HEK293T (cell line): ENCODE measurements at places on chromosomes 5 and 9.
A peak's percentile ranks its signal among the peaks of the same experiment; 100 is the strongest.

- DNase-seq = no peak
Measured at GRCh38 chr9:80242022-80242421, 670.3 kb downstream of the TLE4 start.

- no peak for DNase-seq
Measured at GRCh38 chr9:136712690-136713544, 545 bp downstream of the DIPK1B start.

GRCh38 chr5:115351356-115352195 is 55.1 kb upstream of the CCDC112 start:
- DNase-seq = no peak

DNA sequence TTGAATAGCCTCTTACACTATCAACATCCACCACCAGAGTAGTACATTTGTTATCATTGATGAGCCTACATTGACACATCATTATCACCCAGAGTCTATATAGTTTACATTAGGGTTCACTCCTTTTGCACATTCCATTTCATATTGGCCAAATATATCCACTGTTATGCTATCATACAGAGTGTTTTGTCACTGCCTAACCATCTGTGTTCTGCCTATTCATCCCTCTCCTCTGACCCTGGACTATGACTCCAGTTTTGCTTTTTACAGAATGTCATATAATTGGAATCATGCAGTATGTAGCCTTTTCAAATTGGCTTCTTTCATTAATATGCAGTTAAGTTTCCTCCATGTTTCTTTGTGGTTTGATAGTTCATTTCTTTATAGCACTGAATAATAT is 904.7 kb downstream of the TLE1 start:
- no peak for DNase-seq

DNA sequence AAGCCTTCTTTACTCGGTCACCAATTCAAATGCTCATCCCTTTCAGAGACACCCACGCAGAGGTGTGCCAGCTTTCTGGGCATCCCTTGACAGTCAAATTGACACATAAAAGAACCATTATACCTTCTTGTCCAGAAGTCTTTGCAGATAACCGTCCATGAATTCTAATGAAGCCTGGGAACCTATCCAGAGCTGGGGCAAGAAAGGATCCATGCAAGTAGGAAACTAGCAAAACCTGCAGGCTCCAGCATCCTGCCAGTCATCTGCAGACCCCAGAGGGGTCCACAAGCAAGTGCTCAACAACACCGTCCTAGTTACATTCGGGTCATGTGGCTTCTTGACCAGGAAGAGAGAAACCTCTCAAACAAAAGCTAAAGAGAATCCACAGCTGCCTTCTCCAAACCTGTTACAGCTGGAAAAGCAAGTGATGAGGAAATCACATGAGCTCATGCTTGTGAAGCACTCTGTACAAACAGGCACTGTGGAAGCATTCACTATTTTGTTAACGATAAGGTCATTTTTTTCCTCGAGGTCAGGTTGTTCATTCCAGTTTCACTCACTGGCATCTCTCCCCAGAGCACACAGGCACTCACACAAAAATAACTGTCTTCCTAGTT is 80.2 kb upstream of the DMRT1 start:
- no peak for DNase-seq

- no peak for DNase-seq
Measured at GRCh38 chr9:133769511-133770075, 31.4 kb upstream of the SARDH start.

DNA sequence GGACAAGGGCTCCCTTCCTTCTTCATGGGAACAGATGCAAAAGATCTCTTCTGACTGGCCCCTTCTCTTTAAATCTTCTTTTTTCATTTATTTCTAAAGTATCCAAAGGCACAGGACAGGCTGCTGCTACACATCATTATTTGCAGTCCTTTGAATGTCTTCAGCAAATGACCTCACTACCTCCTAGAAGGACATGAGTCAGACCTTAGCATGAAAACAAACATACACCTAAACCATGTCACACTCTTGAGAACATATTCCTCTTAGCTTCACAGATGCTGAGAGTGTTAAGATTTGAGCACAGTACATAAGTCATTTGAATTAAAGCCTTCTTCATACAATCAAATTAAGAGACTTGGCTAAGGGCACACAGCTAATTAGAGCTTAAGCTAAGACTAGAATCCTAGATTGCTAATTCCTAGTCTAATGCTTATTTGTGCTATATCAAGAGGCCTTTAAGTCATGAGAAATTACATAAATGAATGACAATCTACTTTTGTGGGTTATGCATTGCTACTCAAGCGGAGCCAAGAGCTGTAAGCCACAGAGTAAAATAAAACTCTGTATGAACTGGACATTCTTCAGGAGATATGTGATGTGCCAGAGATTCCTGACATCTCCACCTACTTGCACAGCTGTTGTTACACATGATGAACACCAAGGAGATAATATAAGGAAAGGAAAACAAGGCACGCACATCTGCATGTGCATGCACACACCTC is 109.1 kb upstream of the PTGER4 start:
- no peak for DNase-seq

GRCh38 chr9:74499111-74499601 is 2.0 kb downstream of the RORB start:
- DNase-seq = no peak

DNA sequence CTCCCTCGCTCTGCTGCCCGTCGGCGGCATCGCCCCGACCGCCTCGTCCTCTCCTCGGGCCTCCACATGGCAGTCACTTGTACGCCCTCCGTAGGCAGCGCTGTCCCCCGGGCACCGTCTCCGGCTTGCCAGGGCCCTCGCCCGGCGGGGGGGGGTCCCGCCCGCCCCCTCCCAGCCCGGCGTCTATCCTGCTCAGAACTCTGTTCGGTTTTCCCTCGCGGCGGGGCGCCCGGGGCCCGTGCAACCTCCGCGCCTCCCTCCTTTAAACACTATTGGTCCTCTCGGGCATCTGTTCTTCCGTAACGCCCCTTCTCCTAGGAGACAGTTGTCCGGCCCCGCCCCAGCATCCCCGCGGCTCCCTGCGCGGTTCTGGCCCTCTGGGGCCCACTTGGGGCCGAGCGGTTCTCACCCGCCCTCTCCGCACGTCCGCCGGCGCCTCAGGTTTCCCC is 831 bp downstream of the ODF2 start:
- peak; percentile 82 for DNase-seq

GRCh38 chr5:151675611-151676313 is 11.0 kb downstream of the SPARC start:
- DNase-seq = no peak

DNA sequence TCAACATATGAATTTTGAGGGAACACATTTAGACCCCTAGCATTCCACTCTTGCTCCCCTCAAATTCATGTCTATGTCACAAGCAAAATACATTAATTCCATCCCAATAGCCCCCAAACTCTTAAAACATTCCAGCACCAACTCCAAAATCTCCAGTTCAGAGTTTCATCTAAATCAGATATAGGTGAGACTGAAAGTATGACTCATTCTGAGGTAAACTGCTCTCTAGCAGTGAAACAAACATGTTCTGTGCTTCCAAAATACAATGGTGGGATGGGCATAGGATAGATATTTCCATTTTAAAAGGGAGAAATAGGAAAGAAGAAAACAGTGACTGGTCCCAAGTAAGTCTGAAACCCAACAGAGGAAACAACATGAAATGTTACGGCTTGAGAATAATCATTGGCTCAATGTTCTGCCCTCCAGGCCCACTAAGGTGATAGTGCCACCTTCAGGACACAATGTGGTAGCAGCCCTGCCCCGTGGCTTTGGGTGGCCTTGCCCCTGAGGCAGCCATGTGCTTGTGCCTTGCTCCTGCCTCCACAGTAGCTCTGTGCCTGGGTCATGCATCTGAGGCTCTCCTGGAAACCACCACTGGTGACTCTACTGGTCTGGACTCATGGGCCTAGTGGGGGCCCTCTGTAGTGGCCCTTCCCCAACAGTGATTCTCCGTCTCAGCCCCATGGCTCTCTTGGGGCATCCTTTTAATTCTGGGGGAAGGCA is 36.4 kb upstream of the IPPK start:
- peak; percentile 57 for DNase-seq

GRCh38 chr5:36667824-36668223 is 61.4 kb downstream of the SLC1A3 start:
- no peak for DNase-seq

- DNase-seq = peak; percentile 3
Measured at GRCh38 chr9:93818827-93819472, 136.2 kb downstream of the BARX1 start.

GRCh38 chr5:31598640-31599611 is 40.0 kb upstream of the PDZD2 start:
- DNase-seq = no peak

DNA sequence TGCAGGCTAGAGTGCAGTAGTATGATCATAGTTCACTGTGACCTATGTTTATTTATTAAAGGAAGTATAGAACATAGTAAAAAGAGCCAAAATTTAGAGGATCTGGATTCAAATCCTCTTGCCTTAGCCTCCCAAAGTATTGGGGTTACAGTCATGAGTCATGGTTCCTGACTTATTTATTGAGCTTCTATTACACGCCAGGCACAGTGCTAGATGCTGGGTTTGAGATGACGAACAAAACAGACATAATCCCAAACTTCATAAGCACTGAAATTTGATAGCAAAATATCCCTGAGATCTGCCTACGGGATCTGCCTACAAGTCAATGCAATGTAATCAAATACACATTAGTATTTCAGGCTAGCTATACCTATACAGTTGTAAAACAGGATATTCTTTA is 2.5 kb downstream of the KIAA0825 start:
- DNase-seq = no peak

DNA sequence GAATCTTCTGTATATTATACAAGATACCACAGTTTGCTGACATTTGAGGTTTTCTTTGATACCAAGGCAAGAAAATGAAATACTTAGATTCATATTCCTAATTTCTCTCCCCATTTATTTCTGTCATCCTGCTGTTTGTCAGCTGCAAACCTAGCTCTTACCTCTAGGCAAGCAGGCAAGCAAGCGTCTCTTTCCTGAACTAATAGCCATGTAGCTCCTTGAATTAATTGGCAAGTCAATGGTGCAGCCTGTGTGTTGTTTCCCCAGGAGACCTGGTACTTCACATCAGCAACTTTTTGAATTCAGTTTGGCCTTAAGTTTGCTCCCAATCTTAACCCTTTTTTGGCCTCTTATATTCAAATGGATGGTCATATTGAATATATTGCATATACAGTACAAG is 573.6 kb upstream of the ARRDC3 start:
- no peak for DNase-seq

- no peak for DNase-seq
Measured at GRCh38 chr9:136910197-136910900, 24.0 kb downstream of the TRAF2 start.

- peak; percentile 26 for DNase-seq
Measured at GRCh38 chr5:102792705-102793104, 37.6 kb downstream of the PAM start.

- no peak for DNase-seq
Measured at GRCh38 chr5:9878206-9878605, 248.1 kb upstream of the TAS2R1 start.

- no peak for DNase-seq
Measured at GRCh38 chr9:3332802-3333201, 193.0 kb downstream of the RFX3 start.

DNA sequence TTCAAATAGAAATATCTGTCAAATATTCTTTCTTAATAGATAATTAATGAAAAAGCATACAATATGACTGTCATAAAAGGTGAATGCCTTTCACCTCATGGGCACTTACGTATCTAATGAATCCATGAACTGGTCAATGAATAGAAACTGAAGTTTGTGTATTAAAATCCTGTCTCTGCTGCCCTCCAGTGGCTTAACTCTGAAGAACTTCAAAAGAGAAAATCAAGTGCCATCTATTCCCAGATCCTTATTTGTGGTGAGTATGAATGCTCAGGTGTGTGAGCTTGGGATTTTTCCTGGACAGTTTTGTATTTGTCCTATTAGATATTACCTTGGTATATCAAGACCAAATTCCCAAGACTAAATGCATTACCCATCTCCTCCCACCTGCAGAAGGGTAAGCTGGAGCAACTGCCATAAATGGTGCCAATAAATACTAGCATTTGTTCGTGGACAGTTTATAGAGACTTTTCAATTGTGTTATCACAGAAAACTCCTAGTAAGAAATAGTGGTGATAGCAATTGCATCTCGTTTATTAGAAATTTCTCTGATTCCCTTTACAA is 44.0 kb upstream of the SVEP1 start:
- peak; percentile 49 for DNase-seq
